ENCODE measurements at places on chromosomes 13 and 19.

DNA sequence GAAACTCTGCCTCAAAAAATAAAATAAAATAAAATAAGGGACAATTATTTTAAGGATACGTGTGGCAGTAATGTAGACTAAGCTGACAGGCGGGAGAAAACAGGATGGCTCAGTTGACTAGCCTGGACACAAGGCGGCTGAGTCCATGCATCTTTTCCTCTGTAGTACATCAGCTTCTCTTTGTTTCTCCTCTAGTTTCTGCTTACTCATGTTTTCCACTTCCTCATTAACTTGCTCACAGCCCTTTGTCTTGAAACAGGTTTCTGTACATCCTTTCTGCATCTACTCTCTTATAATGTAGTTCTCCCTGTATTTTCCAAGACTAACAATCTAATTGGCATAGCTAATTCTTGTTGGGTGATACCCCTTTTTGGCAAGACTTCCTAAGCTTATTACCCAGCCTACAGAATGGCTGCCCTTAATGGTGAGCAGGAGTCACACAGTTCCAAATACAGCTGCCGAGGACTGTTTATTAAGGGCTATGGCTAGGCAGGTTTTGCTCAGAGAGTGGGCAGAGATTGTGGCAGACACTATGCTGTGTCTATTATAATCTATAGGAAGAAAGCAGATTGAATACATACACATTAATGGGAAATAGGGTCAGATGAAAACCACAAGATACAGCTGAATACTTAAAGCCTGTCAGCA lies 58.7 kb upstream of the KLF5 start:
- peaks cover 7% of the 10 kb centered on the region for H3K36me3 ChIP-seq
- no peak for DNase-seq
- H3K4me3 ChIP-seq, result no peak overlapping the region
- peak overlapping the region; percentile 2 for H3K27ac ChIP-seq
- H3K4me1 ChIP-seq, result no peaks in the 10 kb centered on the region

DNA sequence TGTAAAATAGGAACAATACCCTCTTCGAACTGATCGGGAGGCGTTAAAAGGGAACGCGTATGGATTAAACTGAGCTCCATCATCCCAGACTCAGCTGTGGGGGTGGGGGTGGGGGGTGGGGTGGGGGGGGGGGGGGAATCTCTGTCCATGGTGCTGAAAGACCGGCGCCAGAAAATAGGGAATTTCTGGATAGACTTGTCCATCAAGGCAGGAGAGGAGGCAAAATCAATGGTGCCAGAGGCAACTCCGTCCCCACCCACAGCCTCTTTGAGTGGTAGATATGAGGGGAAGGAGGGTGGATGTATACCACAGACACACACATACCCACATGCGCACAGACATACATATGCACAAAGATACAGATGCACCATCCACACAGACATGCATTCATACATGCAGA lies 37.4 kb downstream of the ZNF787 start:
- H3K27me3 ChIP-seq, result no peaks in the 10 kb centered on the region
- H3K4me1 ChIP-seq, result peaks cover 17% of the 10 kb centered on the region
- no peak overlapping the region for H3K4me3 ChIP-seq
- no peaks in the 10 kb centered on the region for H3K36me3 ChIP-seq
- no peak for DNase-seq

GRCh38 chr13:73268306-73268705 lies 209.5 kb downstream of the KLF5 start:
- peaks cover 7% of the 10 kb centered on the region for H3K27me3 ChIP-seq
- DNase-seq, result no peak
- H3K27ac ChIP-seq, result no peak overlapping the region
- H3K4me3 ChIP-seq, result no peak overlapping the region
- no peaks in the 10 kb centered on the region for H3K4me1 ChIP-seq

- no peak overlapping the region for H3K27ac ChIP-seq
- no peaks in the 10 kb centered on the region for H3K27me3 ChIP-seq
- H3K36me3 ChIP-seq, result peaks cover 16% of the 10 kb centered on the region
- H3K4me1 ChIP-seq, result peaks cover 49% of the 10 kb centered on the region
- peak overlapping the region; percentile 8 for H3K4me3 ChIP-seq
Observed at GRCh38 chr13:99215184-99215830, 14.7 kb downstream of the UBAC2 start.

- H3K4me3 ChIP-seq, result peak within 1 kb of the TSS; percentile 88
- no peak for DNase-seq
- no peaks in the 10 kb centered on the region for H3K27me3 ChIP-seq
- H3K36me3 ChIP-seq, result no peaks in the 10 kb centered on the region
Observed at GRCh38 chr19:48836089-48837017, at the start of gene HSD17B14. Gene HSD17B14 (minus strand): TSS chr19:48836491. CDS start chr19:48836411, 80 bp downstream.

GRCh38 chr19:29893606-29894284 lies 48.3 kb upstream of the URI1 start:
- H3K4me3 ChIP-seq, result no peak overlapping the region
- H3K4me1 ChIP-seq, result no peaks in the 10 kb centered on the region
- no peak overlapping the region for H3K27ac ChIP-seq
- DNase-seq, result no peak
- H3K27me3 ChIP-seq, result peaks cover 7% of the 10 kb centered on the region

DNA sequence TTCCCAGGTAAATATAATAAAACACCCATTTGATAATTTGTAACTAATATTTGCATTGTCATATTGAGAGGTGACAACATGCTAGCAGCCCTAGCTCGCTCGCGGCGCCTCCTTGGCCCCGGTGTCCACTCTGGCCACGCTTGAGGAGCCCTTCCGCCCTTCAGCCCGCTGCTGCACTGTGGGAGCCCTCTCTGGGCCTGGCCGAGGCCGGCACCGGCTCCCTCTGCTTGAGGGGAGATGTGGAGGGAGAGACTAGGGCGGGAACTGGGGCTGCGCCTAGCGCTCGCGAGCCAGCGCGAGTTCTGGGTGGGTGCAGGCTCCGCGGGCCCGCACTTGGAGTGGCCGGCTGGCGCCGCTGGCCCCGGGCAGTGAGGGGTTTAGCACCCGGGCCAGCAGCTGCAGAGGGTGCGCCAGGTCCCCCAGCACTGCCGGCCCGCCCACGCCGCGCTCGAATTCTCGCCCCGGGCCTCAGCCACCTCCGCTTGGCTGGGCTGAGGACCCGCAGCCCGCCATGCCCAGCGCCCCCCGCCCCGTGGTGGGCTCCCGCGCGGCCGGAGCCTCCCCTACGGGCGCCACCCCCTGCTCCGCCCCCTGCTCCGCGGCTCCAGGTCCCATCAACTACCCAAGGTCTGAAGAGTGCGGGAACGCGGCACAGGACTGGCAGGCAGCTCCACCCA lies 594.4 kb downstream of the SLITRK6 start:
- H3K36me3 ChIP-seq, result no peaks in the 10 kb centered on the region
- no peaks in the 10 kb centered on the region for H3K4me1 ChIP-seq
- H3K4me3 ChIP-seq, result no peak overlapping the region
- no peaks in the 10 kb centered on the region for H3K27me3 ChIP-seq
- no peak for DNase-seq

DNA sequence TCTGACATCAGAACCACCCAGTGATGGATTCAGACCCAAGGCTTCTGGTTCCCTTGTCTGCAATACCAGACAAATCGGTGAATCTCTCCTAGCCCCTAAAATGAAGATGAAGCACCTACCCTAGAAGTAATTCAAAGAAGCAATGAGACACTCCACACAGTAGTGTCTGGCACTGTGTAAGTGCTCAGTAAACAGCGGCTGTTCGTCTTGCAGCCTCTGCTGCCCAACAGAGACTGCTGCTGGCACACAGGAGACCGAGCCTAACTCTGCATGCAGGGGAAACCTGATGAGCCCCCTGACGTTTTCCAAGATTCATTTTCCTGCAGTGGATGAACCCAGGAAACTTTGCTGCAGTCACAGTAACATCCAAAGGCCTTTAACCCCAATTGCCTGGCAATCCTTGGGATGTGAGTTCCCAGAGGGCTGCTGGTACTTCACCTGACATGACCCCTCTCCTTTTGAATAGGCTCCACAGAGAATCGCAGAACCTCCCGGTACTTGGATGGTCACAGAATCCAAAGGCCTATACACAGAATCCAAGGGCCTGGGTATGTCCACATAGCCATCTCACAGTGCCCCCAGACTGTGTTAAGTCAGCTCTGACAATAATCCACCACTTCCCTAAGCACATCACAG lies 6.7 kb downstream of the MED26 start:
- no peak overlapping the region for H3K4me3 ChIP-seq
- H3K36me3 ChIP-seq, result peaks cover 6% of the 10 kb centered on the region
- H3K27me3 ChIP-seq, result no peaks in the 10 kb centered on the region
- DNase-seq, result no peak
- H3K27ac ChIP-seq, result peak overlapping the region; percentile 18

DNA sequence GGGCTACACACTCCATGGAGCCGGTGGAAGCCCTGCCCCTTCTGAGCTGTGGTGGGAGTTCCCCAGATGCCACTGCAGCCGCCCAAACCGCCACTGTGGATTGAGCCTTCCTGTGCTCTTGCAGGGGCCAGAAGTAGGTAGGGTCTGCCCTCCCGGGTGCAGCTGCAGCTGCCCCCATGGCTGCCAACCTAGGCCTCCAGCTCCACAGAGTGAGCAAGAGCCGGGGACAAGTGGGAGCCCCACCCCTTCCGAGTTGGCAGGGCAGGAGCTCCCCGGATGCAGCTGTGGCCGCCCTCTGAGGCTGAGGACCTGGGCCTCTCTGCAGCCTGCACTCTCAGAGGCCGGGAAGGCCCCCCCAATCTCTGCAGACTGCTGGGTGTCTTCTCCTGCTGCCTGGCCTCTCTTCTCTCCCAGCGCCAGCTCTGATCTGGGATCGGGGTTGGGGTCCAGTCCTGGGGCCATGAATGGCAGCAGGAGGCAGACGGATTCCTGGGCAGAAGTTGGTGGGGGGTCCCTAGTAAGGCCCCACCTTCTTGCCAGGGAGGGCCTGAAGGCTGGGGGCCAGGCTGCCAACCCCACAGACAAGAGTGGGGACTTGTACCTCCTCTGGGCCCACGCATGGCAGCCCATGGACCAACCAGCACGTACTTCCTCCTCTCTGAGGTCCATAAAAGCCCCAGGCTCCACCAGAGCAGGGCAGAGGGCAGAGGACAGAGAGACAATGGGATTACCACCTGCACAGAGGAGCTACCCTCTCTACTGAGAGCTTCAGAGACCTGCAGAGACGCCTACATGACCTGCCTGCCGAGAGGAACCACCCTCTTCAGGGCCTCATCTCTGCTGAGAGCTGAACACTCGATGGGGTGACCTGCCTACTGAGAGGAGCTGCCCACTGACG lies 28.9 kb downstream of the AP2S1 start:
- H3K27me3 ChIP-seq, result no peaks in the 10 kb centered on the region
- DNase-seq, result peak; percentile 48
- H3K36me3 ChIP-seq, result no peaks in the 10 kb centered on the region
- H3K27ac ChIP-seq, result peak overlapping the region; percentile 89
- H3K4me3 ChIP-seq, result peak overlapping the region; percentile 53

- DNase-seq, result no peak
- no peaks in the 10 kb centered on the region for H3K4me1 ChIP-seq
- H3K27me3 ChIP-seq, result peaks cover 3% of the 10 kb centered on the region
- no peaks in the 10 kb centered on the region for H3K36me3 ChIP-seq
- no peak overlapping the region for H3K4me3 ChIP-seq
Observed at GRCh38 chr13:102960959-102961358, 105.3 kb downstream of the SLC10A2 start.

GRCh38 chr13:99295488-99296252 lies 11.5 kb downstream of the GPR183 start:
- peak overlapping the region; percentile 89 for H3K27ac ChIP-seq
- peaks cover 35% of the 10 kb centered on the region for H3K36me3 ChIP-seq
- no peak for DNase-seq
- peaks cover 57% of the 10 kb centered on the region for H3K4me1 ChIP-seq
